Activated CD4-positive, CD25-positive, alpha-beta regulatory T cell (primary cell): ENCODE measurements at places on chromosomes 2 and 18.

DNA sequence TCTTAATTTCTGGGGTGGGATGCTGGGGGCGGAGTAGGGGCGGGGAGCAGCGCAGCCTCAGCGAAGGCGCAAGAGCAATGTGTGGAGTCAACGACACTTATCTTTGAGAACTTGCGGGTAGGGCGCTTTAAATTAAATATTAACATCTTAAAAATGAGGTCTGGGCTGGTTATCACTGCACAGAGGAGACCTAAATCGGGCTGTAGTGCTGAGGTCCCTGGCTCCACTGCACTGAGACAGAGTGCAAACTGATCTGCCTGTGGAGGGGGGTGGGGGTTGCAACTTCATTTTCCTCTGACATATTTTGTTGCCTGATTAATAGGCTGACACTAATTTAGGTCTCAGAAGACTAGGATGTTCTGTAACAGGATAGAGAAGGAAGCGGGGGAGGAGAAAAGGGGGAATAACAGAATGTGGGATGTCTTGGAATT is 253.0 kb upstream of the FANCL start:
- DNase-seq: no peak

GRCh38 chr2:64259312-64259711 is 115.1 kb upstream of the PELI1 start:
- DNase-seq: no peak

DNA sequence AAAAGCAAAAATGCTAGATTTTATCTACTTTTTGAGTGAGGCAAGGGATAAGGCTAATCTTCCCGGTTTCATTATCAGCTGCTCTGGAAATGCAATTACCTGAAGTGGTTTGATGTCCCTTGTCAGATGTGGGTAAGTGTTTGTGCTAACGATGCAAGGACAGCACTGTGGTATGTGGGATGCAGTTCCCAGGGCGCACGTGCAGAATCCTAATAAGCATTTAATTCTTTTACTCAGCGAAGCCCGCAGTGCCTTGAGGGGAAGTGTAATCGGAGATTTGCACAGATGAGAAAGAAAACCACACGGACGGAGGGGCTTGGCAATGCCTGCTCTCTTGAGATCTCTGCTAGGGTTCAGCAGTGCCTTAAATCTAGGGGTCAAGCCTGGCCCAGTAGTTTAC is 108.5 kb upstream of the LYPD6 start:
- no peak for DNase-seq

DNA sequence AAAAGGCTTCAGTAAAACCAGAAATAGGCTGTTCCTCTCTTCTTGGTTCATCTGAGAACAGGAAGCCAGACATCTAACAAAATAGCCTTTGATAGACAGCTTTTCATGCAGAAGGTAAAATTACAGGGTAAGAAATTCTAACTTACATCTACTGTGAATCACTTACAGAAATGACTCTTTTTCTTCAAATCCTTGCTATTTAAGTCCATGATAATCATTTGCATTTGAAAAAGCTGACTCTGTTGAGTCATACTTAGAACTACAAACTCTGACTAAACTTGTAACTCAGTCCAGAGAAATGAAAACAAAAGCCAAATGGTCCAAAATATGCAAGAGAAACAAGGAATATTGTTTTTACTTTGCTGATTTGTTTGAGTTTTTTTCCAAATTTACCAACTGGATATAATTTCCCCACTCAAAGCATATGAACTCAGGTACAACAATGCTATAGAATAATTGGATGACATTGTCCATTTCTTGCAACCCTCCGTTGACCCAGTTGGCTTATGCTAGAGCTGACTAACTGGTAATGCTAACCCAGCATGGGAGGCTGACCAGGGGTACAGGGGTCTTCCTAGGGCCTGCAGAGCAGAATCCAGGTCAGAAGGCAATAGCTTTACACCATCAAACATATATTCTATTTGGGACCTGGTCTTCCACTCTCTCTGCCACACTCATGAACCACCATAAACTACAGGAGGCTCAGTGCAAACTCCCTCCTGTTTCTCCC is 18.8 kb upstream of the MREG start:
- no peak for DNase-seq

- DNase-seq: no peak
Measured at GRCh38 chr2:66437109-66437690, 2.3 kb downstream of the MEIS1 start.

DNA sequence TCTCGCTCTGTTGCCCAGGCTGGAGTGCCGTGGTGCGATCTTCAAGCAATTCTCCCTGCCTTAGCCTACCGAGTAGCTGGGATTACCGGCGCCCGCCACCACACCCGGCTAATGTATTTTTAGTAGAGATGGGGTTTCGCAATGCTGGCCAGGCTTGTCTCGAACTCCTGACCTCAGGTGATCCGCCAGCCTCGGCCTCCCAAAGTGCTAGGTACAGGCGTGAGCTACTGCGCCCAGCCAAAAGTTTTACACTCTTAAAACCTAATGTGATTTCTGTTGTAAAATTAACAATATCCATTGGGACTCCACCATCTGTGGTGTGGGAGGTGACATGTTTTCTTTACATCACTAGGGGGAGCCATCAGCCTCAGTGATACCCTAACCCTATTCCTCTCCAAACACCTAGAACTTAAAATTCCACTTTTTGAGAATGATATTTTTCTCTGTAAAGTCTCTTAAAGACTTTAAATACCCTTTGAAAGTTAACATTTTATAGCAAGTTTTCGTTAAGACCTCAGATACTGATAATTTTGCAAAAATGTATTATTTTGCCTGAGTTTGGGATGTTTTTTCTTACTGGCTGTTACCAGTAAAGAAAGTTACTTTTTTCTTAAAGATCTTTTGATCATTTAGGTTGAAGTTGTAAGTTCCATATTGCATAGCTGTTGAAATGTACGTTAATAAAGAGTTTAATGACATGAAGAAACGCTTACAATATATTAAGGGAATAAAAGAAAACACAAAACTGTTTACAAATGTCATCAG is 11.6 kb upstream of the EIF2AK2 start:
- no peak for DNase-seq

DNA sequence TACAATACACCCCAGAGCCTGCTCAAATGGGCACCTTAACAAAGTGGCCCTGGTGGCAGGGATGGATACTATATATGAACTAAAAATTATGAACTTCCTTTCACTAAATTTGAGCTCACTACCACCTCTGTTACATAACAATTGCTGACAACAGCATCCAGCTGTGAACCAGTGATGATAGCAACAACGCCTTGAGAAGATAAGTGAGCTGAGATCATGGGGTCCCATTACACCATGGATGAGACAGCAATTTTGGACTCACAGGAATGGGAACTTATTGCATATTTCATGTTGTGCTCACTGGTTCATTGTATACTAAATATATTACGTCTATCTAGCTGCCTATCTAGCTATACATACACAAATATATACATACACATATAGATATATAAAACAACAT is 16.9 kb upstream of the ALMS1 start:
- no peak for DNase-seq

GRCh38 chr2:62662554-62662953 is 43.0 kb upstream of the EHBP1 start:
- DNase-seq: no peak

- no peak for DNase-seq
Measured at GRCh38 chr2:229748950-229749349, 34.6 kb upstream of the DNER start.

DNA sequence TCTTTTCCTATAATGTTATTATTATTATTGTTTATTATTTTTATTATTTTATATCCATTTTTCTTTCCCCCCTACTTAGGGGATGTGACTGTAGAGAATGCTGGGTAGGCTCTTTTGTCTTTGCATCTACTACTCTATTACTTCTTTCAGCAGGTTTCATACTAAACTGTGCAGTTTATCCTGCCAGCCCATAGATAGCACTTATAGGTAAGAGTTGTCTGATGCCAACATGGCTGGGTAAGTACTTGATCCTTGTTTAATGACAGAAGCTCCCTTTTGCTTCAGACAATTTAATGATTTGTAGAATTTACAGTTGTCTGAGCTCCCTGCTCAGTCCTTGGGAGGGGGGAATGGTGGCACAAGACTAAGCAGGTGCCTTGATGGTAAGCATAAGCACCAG is 262.9 kb upstream of the CDH2 start:
- DNase-seq: no peak

- DNase-seq: no peak
Measured at GRCh38 chr2:76895469-76895868, 626.7 kb downstream of the LRRTM4 start.

DNA sequence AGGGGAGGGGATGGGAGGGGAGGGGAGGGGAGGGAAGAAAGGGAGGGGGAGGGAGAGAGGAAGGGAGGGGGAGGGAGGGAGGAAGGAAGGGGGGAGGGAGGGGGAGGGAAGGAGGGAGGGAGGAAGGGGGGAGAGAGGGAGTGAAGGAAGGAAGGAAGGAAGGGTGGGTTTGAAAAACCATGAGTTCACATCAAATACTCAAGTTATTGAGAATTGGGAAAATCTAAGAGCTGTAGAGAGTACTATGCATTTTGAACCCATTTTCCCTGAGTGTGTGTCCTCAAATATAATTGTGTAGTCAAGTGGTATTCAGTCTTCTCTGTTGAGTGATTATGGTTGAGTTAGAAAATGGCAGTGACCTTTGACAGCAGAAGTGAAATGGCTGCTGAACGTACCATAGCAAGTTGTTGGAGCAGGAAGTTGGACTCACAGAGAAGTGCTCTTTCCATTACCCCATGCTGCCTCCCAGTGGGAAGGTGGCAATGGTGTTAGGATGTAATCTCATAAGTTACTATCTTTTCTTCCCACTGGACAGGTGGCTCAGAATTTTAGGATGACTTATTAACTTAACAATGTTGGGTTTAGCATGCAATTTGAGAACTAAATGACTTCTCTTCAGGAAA is 214.6 kb downstream of the SETBP1 start:
- DNase-seq: no peak
